ENCODE measurements at places on chromosomes 5 and 9. TPM values are rescaled to one million over a fixed set of nuclear protein-coding genes. Genes with fewer than 3 reads are reported as not detected.
A peak's percentile ranks its signal among the peaks of the same experiment; 100 is the strongest.

GRCh38 chr9:3912817-3913216 is 387.0 kb upstream of the RFX3 start:
- DNase-seq, result no peak

DNA sequence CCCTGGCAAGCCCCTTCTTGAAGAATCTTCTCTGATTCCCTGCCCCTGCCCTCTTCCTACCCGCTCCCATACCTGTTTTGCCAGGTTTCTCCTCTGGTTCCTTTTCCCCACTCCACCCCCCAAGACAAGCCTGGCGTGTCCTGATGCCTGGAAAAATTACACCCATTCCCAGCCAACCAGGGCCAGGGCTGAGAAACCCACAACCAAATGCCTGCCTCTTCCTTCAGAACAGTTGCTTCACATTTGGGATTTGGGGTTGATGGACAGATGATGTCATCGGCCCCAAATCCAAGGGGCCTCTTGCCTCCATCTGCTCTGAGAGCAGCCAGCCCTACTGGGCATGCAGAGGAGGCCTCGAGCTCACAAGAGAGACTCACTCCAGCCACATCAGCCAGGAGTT is 8.8 kb upstream of the NEK6 start:
- DNase-seq, result no peak

RNF180 gene
- polyA plus RNA-seq, result 2.0 TPM

GRCh38 chr9:81530310-81530810 is 159.0 kb downstream of the TLE1 start:
- no peak for DNase-seq

GRCh38 chr5:138282920-138283742 is 8.7 kb upstream of the GFRA3 start:
- peak; percentile 73 for DNase-seq
